ENCODE measurements at places on chromosomes 12 and 14.

DNA sequence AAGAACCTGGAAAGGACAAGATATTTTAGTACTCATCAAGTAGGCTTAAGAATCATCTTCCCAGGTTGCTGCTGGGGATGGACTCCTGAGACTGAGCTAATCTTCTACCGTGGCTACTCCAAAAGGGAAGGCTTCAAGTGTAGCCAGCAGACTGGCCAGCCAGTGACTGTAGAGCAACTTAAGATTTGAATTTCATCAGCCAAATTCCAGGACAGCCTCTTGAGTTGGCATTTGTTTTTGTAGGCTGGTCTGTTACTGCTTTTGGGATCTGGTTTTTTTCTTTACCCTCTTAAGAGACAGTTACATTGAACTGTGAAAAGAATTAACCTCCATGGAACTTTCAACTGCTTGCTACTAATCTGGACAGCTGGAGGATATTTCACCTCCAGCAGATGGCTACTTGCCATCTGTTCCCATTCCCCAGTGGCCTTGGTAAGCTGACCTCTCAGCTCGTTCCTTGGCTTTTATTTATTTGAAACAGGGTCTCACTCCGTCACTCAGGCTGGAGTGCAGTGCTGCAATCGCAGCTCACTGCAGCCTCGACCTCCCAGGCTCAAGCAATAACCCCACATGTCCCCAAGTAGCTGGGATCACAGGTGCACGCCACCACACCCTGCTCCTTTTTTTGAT is 20.7 kb downstream of the VTI1B start:
- no peak for DNase-seq

DNA sequence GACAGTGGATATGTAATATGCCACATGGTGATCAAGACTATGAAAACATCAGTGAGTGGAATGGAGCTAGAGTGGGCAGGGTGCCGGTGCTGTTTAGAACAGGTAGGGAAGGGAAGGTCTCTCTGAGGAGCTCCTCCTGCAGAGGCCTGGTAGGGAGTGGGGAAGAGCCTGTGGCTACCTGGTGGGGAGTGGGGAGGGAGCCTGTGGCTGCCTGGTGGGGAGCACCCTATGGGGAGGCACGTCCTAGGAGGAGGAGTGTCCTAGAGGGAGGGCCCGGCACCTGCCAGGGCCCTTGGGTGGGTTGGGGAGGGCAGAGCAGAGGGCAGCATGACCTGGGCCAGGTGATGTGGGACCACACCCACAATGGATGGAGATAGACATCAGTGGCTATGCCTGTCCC is 122.6 kb downstream of the ADGRD1 start:
- DNase-seq, result no peak

DNA sequence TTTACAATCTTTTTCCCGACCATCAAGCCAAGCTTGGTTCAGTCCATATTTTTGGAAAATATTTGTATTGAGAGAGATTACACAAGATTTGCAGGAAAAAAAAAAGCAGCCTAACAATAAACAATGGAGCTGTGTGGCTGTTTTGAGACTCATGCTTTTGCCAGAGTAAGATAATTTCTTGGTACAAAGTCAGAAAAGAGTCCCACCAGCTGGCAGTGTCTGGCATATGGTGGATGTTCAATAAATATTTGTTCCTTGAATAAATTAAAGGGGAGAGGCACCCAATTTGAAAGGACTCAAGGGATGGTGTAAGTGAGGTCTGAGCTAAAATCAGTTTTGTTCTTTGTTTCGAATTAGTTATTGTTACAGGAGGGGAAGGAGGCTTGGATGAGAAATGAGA is 78.1 kb upstream of the RPH3A start:
- no peak for DNase-seq

- no peak for DNase-seq
Observed at GRCh38 chr12:54039417-54040147, 6.7 kb downstream of the HOXC5 start.
